ENCODE measurements at places on chromosomes 11 and 22. TPM values are rescaled to one million over a fixed set of nuclear protein-coding genes. Genes with fewer than 3 reads are reported as not detected.

Gene VWA5A
- 11.9 TPM for polyA plus RNA-seq

Gene SSH3
- 26.5 TPM for polyA plus RNA-seq

Gene CREB3L1
- polyA plus RNA-seq, result 12.8 TPM

Gene HBE1
- polyA plus RNA-seq, result 10.5 TPM

Gene CLMP
- 30.7 TPM for polyA plus RNA-seq

Gene B3GAT3
- polyA plus RNA-seq, result 45.4 TPM
